Iris pigment epithelial cell (primary cell): ENCODE measurements at places on chromosomes 4 and X.

- no peak for DNase-seq
Observed at GRCh38 chr4:30605616-30606190, 114.5 kb upstream of the PCDH7 start.

DNA sequence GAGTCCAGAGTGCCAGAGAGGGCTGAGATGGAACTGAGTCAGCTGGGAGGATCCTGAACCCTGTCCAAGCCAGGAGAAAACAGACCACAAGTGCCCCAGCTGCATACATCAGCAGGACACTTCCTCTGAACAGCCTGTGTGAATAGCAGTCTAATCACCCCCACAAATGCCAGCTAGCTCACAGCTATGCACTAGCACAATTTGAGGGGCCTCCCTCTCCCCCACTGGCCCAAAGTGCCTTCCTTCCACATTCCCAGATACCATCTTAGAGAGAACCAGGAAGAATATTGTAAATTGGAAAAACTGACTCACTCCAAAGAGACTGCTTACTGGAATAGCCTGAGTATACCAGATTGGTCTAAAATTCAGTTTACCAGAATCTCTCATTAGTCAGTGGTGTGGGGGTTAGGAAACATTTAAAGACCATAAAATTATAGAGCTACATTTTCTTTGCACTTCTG lies 292.6 kb upstream of the KLF3 start:
- DNase-seq, result peak; percentile 30

DNA sequence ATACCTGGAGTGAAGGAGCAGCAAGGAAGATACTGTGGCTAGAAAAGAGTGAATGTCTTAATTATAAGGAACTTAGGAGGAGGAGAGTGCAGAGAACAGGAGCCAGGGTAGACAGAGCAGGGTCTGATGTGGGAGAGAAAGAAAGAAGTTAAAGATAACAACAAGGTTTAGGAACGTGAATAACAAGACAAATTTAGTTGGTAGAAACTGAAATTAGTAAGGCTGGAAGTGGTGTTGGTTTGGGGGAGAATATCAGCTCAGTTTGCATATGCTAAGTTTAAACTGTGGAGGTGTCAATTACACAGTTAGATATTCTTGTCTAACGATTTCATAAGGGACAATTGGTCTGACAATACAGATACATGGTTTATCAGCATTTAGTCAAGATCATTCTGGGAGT lies 1123.7 kb upstream of the PABPC4L start:
- no peak for DNase-seq

- DNase-seq, result peak; percentile 44
Observed at GRCh38 chrX:3638280-3638873, 75.1 kb downstream of the PRKX start.

DNA sequence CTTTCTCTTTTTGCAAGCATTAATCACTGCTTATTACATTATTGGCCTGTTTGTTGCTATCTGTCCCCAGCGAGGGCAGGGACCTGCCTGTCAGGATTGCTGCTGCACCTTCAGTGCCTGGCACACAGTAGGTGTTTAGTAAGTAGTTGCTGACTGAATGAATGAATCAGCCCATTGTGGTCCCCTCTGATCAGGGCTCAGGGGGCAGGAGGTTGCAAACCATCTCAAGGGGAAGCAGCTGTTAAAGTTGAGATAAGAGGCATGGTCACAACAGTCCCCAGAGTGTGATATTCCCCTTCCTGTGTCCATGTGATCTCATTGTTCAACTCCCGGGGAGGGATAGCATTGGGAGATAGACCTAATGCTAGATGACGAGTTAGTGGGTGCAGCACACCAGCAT lies 85.4 kb downstream of the WFS1 start:
- no peak for DNase-seq

GRCh38 chr4:183469936-183470335 lies 25.5 kb downstream of the CDKN2AIP start:
- peak; percentile 21 for DNase-seq

- DNase-seq, result no peak
Observed at GRCh38 chr4:167190379-167190778, 43.9 kb downstream of the SPOCK3 start.

GRCh38 chr4:27678027-27678426 lies 817.4 kb downstream of the STIM2 start:
- DNase-seq, result no peak

DNA sequence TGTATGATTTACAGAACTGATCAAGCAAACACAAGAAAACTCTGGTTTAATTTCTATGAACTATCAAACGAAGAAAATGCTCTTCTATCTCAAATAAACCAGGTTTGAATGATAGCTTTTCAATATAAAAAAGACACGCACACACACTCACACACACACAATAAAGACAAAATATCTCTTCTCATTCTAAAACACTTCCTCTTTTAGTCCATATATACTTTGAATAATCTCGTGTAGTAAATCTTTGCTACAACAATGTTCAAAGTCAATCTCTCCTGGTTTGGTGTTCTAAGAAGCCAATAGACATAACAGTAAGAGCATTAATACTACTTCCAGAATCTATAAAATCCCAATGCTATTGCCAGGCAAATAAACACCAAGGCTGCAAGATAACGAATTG lies 13.3 kb downstream of the CXCL2 start:
- DNase-seq, result no peak

- DNase-seq, result no peak
Observed at GRCh38 chr4:16192631-16193518, 33.4 kb downstream of the TAPT1 start.
